Posterior cingulate gyrus (tissue), 11 donors: ENCODE measurements at places on chromosomes 5 and 9.

DNA sequence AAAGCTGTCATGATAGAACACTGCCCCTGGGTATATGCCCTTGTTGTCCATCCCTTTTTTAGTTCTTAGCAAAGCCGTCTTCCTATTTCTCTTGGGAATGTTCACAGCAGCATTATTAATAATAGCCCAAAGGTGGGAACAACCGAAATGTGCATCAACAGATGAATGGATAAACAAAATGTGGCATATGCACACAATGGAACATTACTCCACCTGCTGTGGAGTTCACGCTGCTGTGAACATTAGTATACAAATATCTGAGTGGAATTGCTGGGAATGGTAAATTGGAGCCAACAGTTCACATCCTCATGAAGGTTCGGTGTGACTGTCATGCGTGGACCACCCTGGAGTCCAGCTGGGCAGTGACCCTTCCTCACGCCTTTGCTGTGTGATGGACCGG lies 36.5 kb upstream of the NUTM2G start:
- no peak for DNase-seq

DNA sequence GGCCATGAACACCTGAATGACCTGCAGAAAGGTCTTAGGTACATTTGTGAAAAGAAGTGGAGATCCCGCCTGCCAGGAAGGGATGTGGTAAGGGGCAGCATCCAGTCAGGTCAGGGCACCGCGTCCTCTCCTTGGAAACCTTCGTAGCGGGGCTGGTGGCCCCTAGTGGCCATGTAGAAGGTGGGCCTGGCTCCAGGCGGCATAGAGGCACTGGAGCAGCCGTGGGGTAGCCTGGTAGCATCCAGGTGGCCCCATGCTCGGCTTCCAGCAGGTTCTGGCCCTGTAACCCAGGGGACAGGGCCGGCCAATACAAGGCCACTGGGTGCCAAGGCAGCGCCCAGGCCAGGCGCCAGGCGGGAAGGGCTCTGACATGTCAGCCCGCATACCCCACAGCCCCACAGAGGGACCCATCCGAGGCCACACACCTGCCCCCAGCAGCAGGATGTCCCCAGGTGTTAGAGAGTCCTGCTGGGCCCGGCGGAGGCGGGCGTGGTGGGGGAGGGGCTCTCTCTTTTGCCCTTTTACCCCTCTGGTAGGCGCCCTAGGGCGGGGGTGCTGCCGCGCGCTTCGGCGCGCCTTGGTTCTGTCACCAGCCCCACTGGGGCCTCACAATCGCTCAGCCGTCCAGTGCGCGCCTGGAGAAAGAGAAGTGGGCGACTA lies 58.3 kb upstream of the SPATA31E1 start:
- DNase-seq, result no peak

DNA sequence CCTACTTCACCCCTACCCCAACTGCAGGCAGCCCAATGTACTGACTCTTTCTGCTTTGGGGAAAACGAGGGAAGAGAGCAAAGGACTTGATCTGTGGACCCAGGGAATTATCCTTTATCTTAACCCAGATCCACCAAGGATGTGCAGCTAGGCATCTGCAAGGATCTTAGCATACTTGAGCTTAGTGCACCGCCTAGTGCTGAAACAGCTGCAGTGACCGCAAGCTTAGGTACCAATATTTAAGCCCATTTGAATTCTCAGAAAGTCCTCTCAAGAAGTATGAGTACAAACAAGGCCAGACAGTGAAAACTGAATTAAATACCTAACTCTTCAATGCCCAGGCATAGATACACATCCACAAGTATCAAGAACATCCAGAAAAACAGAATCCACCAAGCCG lies 576.7 kb upstream of the ADAMTS16 start:
- DNase-seq, result no peak

- DNase-seq, result no peak
These were observed 3.6 kb downstream of the TMC1 start for GRCh38 chr9:72524820-72525540.

DNA sequence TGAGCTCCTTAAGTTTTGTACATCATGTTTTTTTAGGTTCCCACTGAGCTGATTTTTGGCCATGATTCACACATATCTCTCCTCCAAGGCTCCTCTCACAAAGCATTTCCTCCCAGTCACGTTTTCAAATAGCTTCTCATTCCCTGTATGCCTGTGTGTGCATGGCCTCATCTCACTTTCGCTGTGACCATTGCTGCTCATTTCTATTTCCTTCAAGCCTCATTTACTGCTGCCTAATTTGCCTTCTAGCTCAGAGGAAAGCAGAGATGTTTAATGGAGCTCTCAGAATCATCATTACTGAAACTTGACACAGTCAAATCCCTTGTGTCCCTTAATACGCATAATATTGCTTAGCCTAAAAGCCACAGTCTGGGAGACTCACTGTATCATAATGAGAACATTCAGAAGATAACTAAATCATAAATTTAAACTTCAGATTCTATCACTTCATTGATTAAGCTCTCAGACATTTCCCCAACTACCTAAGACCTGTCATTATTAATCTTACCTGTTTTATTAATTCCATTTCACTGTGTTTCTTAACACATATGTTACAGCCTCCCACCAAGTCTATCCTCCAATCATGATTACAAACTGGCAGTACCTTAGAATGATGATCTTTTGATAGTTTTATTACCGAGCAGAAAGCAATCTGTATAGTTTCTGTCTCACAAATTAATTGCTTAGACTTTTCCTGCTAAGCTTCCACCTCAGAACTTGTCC lies 278.3 kb upstream of the PTGER4 start:
- no peak for DNase-seq

- DNase-seq, result no peak
These were observed 164.9 kb downstream of the SLC24A2 start for GRCh38 chr9:19623941-19624340.

DNA sequence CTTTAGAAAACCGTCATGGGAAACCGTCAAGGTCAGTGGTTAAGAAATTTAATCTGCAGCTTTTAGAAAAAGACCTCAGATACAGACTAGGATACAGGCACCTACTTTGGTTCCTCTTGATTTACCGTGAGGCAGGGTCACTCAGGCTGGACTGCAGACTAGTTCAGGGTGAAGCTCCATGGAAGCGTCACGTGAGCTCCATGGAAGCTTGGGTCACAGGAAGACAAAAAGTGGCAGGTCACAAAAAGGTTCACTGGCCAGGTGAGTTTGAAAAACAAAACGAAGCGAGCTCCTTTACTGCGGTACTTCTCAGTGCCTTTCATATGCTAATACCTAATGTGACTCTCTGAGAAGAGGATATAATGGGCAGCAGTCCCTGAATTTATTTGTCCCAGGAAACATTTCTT lies 43.0 kb downstream of the PRRC2B start:
- DNase-seq, result no peak

DNA sequence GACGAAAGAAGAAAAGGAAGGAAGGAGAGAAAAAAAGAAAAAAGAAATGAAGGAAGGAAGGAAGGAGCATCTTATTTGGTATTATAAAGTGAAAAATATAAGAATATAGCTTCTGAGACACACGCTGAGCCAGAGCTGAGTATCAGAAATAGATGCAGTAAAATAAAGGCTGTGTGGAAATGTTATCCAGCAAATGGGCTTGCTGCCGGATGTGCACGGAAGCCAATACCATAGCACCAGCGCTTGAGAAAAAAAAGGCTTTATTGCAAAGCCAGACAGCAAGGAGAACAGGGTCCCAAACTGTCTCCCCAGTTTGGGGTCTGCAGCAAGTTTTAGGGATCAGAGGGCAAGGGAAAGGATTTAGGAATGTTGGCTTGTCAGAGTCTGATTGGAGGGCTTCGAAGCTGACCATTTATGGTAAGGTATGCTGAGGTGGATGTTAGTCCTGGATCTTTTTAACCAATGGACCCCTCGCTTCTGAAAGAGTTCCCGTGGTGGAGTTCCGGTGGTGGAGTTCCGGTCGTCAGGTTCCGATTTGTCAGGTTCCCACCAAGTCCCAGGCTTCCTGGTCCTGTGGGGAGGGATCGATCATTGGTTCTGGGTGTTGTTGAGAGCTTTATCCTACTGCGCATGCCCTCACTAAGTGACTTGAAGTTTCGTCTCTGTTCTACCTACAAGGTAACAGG lies 70.4 kb downstream of the SFXN1 start:
- no peak for DNase-seq

GRCh38 chr5:9051779-9052178 lies 494.1 kb downstream of the SEMA5A start:
- no peak for DNase-seq

GRCh38 chr5:37495668-37496347 lies 116.7 kb downstream of the WDR70 start:
- DNase-seq, result no peak

- DNase-seq, result no peak
These were observed 72.9 kb downstream of the BAAT start for GRCh38 chr9:101311758-101312420.

DNA sequence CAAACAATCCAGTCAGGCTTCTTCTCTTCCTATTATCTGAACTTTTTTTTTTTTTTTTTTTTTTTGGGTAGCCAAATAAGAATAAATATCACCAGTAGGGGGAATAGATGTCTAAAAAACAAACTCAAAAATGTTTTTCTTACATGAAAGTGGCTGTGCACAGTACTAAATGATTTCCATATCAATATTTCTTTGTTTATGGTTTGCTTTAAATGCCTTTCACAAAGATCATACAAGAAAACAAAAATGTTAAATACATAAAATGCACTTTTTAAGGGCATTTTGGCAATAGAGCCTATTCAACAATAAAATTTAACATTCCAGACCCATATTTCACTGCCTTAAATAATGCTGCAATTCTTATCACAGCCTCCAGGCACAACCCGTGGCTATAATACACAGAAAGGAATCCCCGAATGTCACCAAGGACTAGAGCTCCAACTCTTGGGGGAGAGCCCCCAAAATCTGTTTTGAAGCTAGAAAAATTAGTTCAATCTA lies 91.1 kb upstream of the TBCA start:
- DNase-seq, result no peak

GRCh38 chr9:85007748-85008147 lies 338.2 kb downstream of the NTRK2 start:
- DNase-seq, result no peak

DNA sequence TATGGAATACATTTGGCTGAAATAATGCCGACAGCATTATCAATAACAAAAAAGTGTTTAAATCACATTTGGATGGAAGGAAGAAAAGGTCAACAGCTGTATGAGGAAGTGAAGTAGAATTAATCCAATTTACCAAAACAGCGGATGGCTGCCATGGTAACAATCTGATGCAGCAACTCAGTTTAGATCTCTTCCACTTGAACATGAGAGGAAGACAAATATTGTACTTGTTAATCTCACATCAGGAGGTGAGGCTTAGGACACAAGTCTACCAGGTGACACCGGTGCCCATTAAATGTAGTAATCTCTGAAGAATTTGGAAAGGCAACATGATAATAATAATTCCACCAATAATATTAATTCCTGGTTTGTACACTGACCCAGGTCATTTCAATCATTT lies 2.4 kb downstream of the RASEF start:
- DNase-seq, result no peak

- DNase-seq, result no peak
These were observed 3.9 kb upstream of the FBP1 start for GRCh38 chr9:94643176-94643575.
